Activated CD4-positive, alpha-beta T cell treated with anti-CD3 and anti-CD28 coated beads for 4 hours (primary cell): ENCODE measurements at places on chromosomes 7 and 10.

- no peak for DNase-seq
Observed at GRCh38 chr10:8721650-8722049, 667.2 kb downstream of the GATA3 start.

GRCh38 chr10:78950656-78951587 lies 117.8 kb upstream of the ZMIZ1 start:
- DNase-seq = no peak

- no peak for DNase-seq
Observed at GRCh38 chr7:71442492-71443190, 310.7 kb downstream of the GALNT17 start.

GRCh38 chr7:49264530-49264929 lies 340.2 kb downstream of the CDC14C start:
- no peak for DNase-seq

DNA sequence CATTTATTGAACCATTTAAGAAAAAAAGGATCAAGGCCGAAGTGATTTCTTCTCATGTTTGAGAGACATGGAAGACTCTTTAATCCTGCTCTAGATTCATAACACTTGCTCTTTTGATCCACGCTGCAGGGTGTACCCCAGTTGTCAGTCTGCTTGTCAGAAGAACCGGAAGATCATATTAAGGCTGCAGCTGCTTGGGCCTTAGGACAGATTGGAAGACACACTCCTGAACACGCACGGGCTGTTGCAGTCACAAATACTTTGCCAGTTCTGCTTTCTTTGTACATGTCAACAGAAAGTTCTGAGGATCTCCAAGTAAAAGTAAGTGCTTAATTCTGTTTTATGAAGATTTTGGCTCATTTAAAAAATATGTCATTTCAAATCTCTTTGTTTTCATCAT lies 46.3 kb downstream of the SPAG6 start:
- DNase-seq = no peak

DNA sequence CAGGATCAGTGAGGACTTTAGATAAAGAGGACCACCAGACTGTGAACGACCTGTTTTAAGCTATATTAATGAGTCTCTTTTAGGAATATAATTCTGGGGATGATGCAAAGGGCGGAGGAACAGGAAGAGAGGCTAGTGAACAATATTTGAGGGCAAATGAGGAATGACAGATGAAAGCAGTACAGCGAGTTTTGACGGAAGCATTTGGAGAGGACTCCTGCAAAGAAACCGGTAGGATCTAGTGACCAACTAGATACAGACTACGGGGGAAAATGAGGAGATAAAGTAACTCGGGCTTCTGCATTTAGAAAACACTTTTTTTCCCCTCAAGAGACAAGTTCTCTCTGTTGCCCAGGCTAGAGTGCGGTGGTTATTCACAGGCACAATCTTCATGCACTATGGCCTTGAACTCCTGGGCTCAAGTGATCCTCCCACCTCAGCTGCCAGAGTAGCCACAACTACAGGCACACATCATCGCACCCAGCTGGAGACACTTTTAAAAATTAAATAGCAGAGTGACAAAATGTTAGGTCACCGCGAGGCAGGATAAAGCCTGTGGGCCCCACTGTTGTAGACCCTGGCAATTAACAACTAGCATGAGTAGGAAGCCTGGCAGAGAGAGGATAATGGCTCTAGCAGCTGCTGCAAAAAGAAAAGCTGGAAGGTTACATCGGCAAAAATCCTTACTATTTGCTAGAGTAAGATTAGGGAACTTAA lies 143.2 kb downstream of the SRPK2 start:
- DNase-seq = no peak

DNA sequence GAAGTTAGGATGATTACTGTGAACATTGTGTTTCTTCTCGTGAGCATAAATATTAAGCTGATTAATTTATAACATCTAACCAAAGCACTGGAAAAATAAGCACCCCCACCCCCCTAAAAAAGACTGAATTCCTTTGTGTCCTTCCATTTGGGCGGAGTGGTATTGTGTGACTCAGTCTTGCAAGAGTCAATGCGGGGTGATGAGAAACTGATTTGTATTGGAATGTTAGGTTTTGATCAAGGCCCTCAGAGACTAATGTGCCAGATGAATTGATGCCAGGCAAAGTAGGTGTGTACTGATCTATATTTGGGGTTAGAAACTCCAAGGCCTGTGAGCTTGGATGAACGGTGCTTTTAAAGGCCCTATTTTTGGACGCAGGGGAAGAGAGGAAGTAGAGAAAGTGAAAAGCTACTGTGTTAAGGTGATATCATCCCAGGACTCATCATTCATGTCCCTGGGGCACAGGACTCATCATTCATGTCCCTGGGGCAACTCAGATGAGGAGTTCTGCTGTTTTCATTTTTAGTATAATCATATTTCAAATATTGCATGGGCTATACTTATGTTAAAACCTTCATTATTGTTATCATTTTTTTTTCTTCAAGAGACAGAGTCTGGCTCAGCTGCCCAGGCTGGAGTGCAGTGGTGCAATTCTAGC lies 61.3 kb upstream of the PTN start:
- DNase-seq = no peak

DNA sequence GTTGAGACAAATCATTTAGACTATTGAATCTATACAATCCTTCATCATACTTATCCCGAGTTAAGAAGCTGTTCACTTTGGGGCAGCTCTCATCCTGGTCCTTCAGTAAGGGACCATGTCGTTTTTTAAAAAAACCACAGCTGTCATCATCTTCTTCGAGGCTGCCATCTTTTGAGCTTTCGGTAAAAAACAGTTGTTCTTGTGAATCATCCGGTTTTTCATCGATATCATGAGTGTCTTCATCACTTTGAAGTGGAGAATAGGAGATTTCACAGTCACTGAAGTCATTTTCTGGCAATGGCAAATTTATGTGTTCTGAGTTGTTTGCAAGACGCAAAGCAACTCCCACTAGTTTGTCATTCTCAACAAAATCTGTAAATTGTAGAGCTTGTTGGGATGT lies 3.9 kb downstream of the DCLRE1A start:
- no peak for DNase-seq

DNA sequence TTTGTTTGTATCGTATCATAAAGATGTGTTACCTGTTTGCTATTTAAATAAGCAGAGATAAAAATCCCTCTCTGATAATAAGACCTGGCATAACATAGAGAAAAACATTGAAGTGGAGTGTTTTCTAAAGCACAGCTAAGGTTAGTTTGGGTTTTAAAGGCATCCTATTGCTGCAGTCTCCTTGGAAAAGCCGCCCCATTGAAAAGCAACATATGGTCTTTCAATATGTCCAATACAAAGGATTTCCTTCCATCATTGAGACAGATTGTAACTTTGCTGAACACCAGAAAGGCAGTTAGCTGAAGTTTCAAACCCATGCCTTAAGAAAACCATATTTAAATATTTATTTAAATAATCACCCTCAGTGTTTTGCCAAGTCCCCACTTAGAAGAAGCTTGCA lies 898.5 kb upstream of the KCND2 start:
- no peak for DNase-seq

DNA sequence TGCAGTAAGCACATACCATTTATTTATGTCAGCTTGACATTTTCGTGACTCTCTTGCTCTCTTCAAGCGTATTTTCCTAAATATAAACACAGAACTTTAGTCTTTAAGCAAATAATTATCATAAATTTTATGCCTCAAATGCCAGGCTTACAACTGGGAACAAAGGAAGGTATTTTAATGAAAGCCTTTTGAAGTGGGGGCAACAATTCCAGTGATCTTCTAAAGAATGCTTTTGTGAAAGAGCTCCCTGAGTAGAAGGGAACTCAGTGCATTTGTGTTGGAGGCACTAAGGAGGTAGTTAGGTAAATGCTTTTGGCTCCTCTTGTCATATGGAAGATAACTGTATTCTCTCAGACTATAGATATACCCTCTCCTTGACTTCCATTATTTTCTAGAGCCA lies 104.9 kb downstream of the VPS50 start:
- DNase-seq = no peak
